ENCODE measurements at places on chromosomes 4 and X. TPM values are rescaled to one million over a fixed set of nuclear protein-coding genes. Genes with fewer than 3 reads are reported as not detected.
A peak's percentile ranks its signal among the peaks of the same experiment; 100 is the strongest.

DNA sequence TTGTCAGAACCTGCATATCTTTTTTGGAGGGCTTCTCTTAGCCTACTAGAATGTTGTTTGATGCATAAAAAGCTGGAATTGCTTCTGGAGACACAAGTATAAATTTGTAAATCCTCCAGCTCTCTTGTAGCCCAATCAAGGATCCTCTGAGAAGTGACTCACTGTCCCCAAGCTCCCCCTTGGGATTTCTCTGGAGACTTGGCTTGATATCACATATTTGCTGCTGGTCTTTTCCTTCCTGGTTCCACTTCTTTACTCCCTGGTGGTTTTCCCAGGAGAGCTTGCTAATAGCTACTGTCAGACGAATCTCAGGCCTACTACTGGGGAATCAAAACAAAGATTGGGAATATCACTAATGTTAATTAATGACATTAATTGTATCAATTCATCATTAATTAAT is 173.1 kb downstream of the STK32B start:
- H3K27ac ChIP-seq = no peak overlapping the region
- no peaks in the 10 kb centered on the region for H3K27me3 ChIP-seq
- H3K4me3 ChIP-seq = no peak overlapping the region
- no peaks in the 10 kb centered on the region for H3K4me1 ChIP-seq
- no peaks in the 10 kb centered on the region for H3K36me3 ChIP-seq

Gene FGF16
- total RNA-seq = 1.0 TPM

Gene RASSF6
- total RNA-seq = not detected

DNA sequence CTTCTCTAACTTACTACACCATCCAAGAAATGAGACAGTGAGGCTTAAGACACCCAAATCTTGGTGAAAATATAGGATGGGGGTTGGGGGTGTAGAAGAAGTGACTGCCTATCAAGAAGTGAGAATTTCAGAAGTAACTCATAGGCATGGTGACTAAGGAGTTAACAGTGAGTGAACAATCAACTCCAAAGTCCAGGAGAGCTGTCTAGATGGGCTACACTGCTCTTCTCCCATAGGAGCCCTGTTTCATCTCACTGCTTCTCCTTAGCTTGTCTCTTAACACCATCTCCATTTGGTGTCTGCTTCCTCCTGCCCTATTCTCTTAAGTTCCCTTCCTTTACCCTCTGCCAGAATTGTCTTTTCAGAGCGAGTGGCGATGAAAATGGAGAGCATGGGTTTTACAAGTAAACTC is 22.7 kb downstream of the FABP2 start:
- H3K27ac ChIP-seq = peak overlapping the region; percentile 90
- no peak for DNase-seq
- no peaks in the 10 kb centered on the region for H3K27me3 ChIP-seq
- no peaks in the 10 kb centered on the region for H3K36me3 ChIP-seq
- H3K4me1 ChIP-seq = no peaks in the 10 kb centered on the region

Gene CTAG1A
- total RNA-seq = not detected

DNA sequence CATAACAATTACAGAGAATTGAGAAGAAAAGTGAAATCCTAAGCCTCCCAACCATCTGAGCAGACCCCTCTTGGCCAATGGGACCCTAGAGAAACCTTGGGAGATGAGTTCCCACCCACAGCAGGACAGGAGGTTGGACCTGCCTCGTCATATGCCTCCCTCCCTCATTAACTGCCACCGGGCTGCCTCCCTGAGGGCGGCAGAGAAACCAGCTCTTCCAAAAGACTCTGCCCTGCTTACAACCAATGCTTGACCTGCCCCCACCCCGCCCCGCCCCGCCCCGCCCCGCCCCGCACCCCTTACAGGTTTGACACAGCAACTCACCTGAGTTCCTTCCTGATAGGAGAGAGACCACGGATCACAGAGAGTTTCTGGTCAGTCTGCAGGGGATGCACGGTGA is 86.1 kb downstream of the ADRA2C start:
- H3K4me3 ChIP-seq = no peak overlapping the region
- no peaks in the 10 kb centered on the region for H3K36me3 ChIP-seq
- H3K27me3 ChIP-seq = no peaks in the 10 kb centered on the region

GRCh38 chrX:150683112-150683511 is 10.1 kb upstream of the MTMR1 start:
- no peak overlapping the region for H3K27ac ChIP-seq
- no peaks in the 10 kb centered on the region for H3K4me1 ChIP-seq
- DNase-seq = no peak

DNA sequence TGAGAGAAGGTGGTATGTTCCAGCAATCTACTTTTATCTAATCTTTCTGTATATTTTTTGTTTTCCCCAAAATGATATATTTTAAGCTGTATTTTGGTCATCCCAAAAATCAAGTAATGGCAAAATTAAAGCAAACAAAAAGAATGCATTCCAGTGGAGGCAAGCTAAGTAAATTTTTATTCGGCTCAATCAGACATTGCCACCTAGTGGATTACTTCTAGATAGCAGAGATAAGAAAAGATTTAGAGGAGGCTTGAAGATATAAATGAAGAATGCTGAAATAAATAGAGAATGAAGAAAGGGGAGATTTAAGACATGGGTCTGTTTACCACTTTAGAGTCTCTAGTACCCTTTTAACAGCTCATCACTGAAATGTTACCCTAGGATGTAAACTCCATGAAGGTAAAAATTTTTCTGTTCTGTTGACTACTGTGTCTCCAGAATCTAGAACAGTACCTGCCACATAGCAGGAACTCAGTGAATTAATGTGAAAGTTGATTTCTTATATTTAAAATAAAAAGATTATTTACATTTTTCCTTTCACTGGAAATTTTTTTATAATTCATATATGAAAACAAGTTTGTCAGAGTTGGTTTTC is 110.9 kb upstream of the ANK2 start:
- peak overlapping the region; percentile 26 for H3K27ac ChIP-seq
- H3K4me3 ChIP-seq = no peak overlapping the region
- DNase-seq = no peak
- H3K4me1 ChIP-seq = no peaks in the 10 kb centered on the region

GRCh38 chr4:15906020-15906443 is 32.5 kb downstream of the FGFBP1 start:
- H3K4me3 ChIP-seq = no peak overlapping the region
- no peaks in the 10 kb centered on the region for H3K27me3 ChIP-seq
- DNase-seq = no peak
- H3K27ac ChIP-seq = no peak overlapping the region
- no peaks in the 10 kb centered on the region for H3K4me1 ChIP-seq

Gene CYBB
- total RNA-seq = 11.2 TPM

DNA sequence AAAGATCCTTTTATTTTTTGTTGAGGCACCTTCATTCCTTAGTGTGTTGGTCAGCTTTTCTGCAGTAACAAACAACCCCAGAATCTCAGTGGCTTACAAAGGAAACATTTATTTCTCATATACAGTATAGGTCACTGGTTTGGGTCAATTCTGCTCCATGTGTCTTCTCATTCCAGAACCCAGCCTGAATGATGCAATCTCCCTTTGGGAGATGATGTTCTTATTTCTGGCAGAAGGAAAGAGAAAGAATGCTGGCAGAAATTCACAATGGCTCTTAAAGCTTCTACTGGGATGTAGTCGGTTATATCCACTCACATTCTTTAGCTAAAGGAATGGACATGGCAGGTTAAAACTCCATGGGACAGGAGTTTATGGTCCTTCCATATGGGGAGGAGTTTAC is 42.3 kb downstream of the IDS start:
- no peaks in the 10 kb centered on the region for H3K36me3 ChIP-seq
- H3K4me1 ChIP-seq = no peaks in the 10 kb centered on the region
- no peak for DNase-seq
- no peaks in the 10 kb centered on the region for H3K27me3 ChIP-seq

- no peaks in the 10 kb centered on the region for H3K36me3 ChIP-seq
- DNase-seq = no peak
- H3K4me1 ChIP-seq = no peaks in the 10 kb centered on the region
- H3K27ac ChIP-seq = no peak overlapping the region
- H3K27me3 ChIP-seq = no peaks in the 10 kb centered on the region
Measured at GRCh38 chr4:45121426-45121975, 395.1 kb upstream of the GNPDA2 start.

DNA sequence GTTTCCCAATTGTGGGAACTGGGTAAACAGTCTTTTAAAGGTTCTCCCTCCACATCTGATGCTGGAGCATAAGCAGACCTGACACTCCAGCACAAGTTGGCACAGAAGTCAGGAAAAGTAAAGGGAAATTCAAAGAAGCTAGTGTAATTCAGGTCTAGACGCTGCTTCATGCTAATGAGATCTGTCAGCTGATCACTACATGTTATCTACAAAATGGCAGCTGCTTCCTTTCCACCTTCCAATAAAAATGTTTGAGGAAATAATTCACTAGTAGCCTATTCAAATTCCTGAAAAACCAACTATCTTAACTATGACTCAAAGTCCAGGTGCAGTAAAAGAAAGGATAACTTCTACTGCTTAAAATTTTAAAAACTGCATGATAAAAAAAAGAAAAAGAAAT is 29.3 kb downstream of the DCAF8L2 start:
- H3K27ac ChIP-seq = no peak overlapping the region
- no peaks in the 10 kb centered on the region for H3K36me3 ChIP-seq
- no peak for DNase-seq
- no peak overlapping the region for H3K4me3 ChIP-seq
- H3K4me1 ChIP-seq = no peaks in the 10 kb centered on the region

Gene FATE1
- total RNA-seq = not detected

GRCh38 chr4:111499291-111499690 is 646.0 kb upstream of the FAM241A start:
- H3K27me3 ChIP-seq = no peaks in the 10 kb centered on the region
- H3K4me3 ChIP-seq = no peak overlapping the region
- H3K36me3 ChIP-seq = no peaks in the 10 kb centered on the region

DNA sequence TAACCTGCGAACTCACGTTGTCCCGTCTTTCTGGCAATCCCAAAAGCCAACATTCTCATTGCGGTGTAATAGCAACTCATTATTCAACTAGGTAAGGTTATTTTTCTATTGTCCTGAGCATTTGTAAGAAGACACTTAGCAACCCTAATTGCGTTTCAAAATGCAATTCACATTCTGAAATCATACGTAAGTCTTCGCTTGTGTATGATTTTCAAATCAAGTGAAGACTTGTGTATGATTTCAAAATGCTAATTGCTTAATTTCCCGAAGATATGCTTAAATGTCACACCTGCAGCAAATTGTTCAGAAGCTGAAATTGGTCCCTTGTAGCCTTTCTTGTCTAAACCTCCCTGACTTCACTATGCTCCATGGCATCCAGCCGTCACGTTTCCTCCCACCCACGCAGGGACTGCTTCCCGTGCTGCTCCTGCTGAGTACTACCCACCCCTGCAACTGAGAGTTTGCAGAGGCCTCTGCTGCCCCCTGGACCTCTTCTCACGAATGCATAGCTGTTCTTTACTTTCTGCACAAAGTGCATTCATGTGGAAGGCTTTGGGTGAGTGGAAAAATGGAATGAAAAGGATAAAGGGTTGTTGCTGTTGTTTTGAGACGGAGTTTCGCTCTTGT is 40.8 kb upstream of the CLDN24 start:
- H3K4me1 ChIP-seq = no peaks in the 10 kb centered on the region
- no peak for DNase-seq
- H3K27ac ChIP-seq = no peak overlapping the region

Gene TRIM61
- not detected for total RNA-seq

Gene P2RY10
- not detected for total RNA-seq

- no peak overlapping the region for H3K27ac ChIP-seq
- no peaks in the 10 kb centered on the region for H3K36me3 ChIP-seq
- DNase-seq = no peak
- H3K27me3 ChIP-seq = no peaks in the 10 kb centered on the region
Measured at GRCh38 chrX:44105228-44105913, 132.2 kb upstream of the NDP start.

GRCh38 chrX:19198473-19198872 is 76.2 kb upstream of the ADGRG2 start:
- H3K36me3 ChIP-seq = no peaks in the 10 kb centered on the region
- no peak overlapping the region for H3K27ac ChIP-seq
- no peak for DNase-seq

GRCh38 chr4:181958446-181958845 is 284.8 kb upstream of the TENM3 start:
- H3K27ac ChIP-seq = no peak overlapping the region
- H3K4me1 ChIP-seq = no peaks in the 10 kb centered on the region
- no peaks in the 10 kb centered on the region for H3K36me3 ChIP-seq
- H3K4me3 ChIP-seq = no peak overlapping the region

GRCh38 chr4:105807496-105807895 is 87.8 kb upstream of the NPNT start:
- H3K36me3 ChIP-seq = no peaks in the 10 kb centered on the region
- H3K27ac ChIP-seq = no peak overlapping the region
- no peaks in the 10 kb centered on the region for H3K4me1 ChIP-seq
- no peaks in the 10 kb centered on the region for H3K27me3 ChIP-seq

Gene ZNF674
- 1.2 TPM for total RNA-seq

Gene USP26
- not detected for total RNA-seq

Gene HPSE
- total RNA-seq = 8.5 TPM

GRCh38 chrX:104045642-104046041 is 5.9 kb downstream of the H2BW2 start:
- H3K27me3 ChIP-seq = no peaks in the 10 kb centered on the region
- DNase-seq = no peak
- H3K36me3 ChIP-seq = no peaks in the 10 kb centered on the region
- H3K27ac ChIP-seq = no peak overlapping the region

- no peak for DNase-seq
- H3K27me3 ChIP-seq = no peaks in the 10 kb centered on the region
- no peaks in the 10 kb centered on the region for H3K36me3 ChIP-seq
- H3K27ac ChIP-seq = no peak overlapping the region
Measured at GRCh38 chr4:122633211-122633610, 12.3 kb upstream of the IL21 start.

- no peaks in the 10 kb centered on the region for H3K27me3 ChIP-seq
- H3K4me1 ChIP-seq = no peaks in the 10 kb centered on the region
- H3K4me3 ChIP-seq = no peak overlapping the region
Measured at GRCh38 chr4:74178798-74179197, 20.9 kb downstream of the MTHFD2L start.

GRCh38 chrX:47112316-47112954 is 32.1 kb downstream of the NDUFB11 start:
- H3K36me3 ChIP-seq = no peaks in the 10 kb centered on the region
- DNase-seq = no peak
- no peaks in the 10 kb centered on the region for H3K27me3 ChIP-seq
- H3K4me1 ChIP-seq = no peaks in the 10 kb centered on the region

- H3K4me3 ChIP-seq = no peak overlapping the region
- H3K27me3 ChIP-seq = no peaks in the 10 kb centered on the region
- H3K36me3 ChIP-seq = no peaks in the 10 kb centered on the region
- peak; percentile 28 for DNase-seq
- H3K4me1 ChIP-seq = no peaks in the 10 kb centered on the region
Measured at GRCh38 chrX:69289793-69290123, 124.5 kb upstream of the PJA1 start.

- H3K4me3 ChIP-seq = no peak overlapping the region
- no peaks in the 10 kb centered on the region for H3K36me3 ChIP-seq
- H3K4me1 ChIP-seq = no peaks in the 10 kb centered on the region
- no peak overlapping the region for H3K27ac ChIP-seq
- no peaks in the 10 kb centered on the region for H3K27me3 ChIP-seq
Measured at GRCh38 chrX:22748093-22748999, 251.4 kb upstream of the DDX53 start.

Gene KLHL2
- 6.1 TPM for total RNA-seq
